Activated T-helper 1 cell treated with anti-CD3 and anti-CD28 coated beads, Interleukin-12 subunit alpha, Interleukin-12 subunit beta, Interleukin-2, Interleukin-4 antibody, amounts not matched to agents 30 ng/mL and 10 ng/mL and 1 ng/mL, durations not matched to agents 14 hours and 24 hours and 36 hours (primary cell): ENCODE measurements at places on chromosomes 6 and 20. TPM values are rescaled to one million over a fixed set of nuclear protein-coding genes. Genes with fewer than 3 reads are reported as not detected.

BPIFB4 gene
- total RNA-seq: not detected in 2 replicates

BMP5 gene
- not detected in 2 replicates for total RNA-seq

RUNX2 gene
- total RNA-seq: 12.7 TPM in 2 replicates

BRD2 gene
- 316 and 330 TPM in 2 replicates for total RNA-seq

CALHM4 gene
- total RNA-seq: not detected in 2 replicates

RBM24 gene
- not detected in 2 replicates for total RNA-seq

NKAIN2 gene
- total RNA-seq: not detected in 2 replicates

CST3 gene
- total RNA-seq: 0.31 and 0.61 TPM in 2 replicates

FILIP1 gene
- not detected in 2 replicates for total RNA-seq

SLC18B1 gene
- 3.4 and 3.7 TPM in 2 replicates for total RNA-seq

HNF4A gene
- total RNA-seq: not detected in 2 replicates

MBOAT1 gene
- 12.2 and 13.5 TPM in 2 replicates for total RNA-seq

ZFP57 gene
- 2.4 and 2.7 TPM in 2 replicates for total RNA-seq

RGS19 gene
- total RNA-seq: 54.7 and 55.9 TPM in 2 replicates

SOX18 gene
- 1.3 TPM in 2 replicates for total RNA-seq

CHRNA4 gene
- total RNA-seq: not detected in 2 replicates

ZNF391 gene
- total RNA-seq: 0.37 and 0.44 TPM in 2 replicates

ARG1 gene
- total RNA-seq: not detected in 2 replicates

LY6G6D gene
- not detected in 2 replicates for total RNA-seq

POPDC3 gene
- not detected in 2 replicates for total RNA-seq

PRPF6 gene
- total RNA-seq: 82.3 and 83.6 TPM in 2 replicates

SMLR1 gene
- not detected in 2 replicates for total RNA-seq
